ENCODE measurements at places on chromosomes 3 and 15.

- no peak for DNase-seq
These were observed 133.9 kb downstream of the MYLK start for GRCh38 chr3:123750209-123750608.

GRCh38 chr3:127451321-127451720, 139.2 kb downstream of the TPRA1 start:
- no peak for DNase-seq

- no peak for DNase-seq
These were observed 52.4 kb downstream of the KLHL25 start for GRCh38 chr15:85742186-85742821.

- no peak for DNase-seq
These were observed 6.0 kb downstream of the C3orf62 start for GRCh38 chr3:49271047-49271446.

DNA sequence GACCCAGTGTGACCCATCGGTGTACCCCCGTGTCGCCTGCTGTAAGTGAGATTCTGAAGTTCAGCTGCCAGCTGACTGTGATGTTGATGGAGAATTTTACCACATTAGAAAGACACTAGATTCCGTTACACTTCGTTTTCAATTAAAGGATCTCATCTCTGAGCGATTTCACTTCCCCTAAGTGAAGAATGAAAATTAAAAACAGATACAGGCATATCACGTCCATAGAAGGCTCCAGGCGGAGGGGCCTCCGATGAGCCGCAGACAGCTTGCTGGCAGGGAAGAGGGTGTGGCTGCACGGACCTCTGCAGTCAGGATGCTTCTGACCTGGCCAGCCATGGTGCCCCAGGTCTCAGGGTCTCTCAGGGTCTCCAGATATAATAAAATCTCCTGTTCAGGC, 6.6 kb upstream of the CPN2 start:
- DNase-seq, result no peak

GRCh38 chr15:85164841-85165466, 183.3 kb downstream of the PDE8A start:
- DNase-seq, result no peak

DNA sequence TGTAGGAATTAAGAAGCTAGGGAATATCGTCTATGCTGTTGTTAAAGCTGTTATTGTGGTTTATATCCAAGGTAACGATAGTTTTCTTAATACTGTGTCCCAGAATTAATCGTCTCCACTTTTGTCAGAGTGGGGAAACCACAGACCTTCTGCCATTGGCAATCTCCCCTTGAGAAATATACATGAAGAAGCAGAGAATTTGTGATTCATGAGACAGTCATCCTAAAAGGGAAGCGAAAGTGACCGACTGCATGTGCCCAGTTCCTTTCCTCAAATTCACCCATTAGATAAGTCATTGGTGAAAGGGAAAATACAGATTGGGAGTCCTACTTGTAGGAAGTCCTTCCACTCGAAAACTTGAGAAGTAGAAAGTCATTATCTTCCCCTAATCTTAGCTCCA, 26.6 kb downstream of the DIPK2A start:
- DNase-seq, result no peak

DNA sequence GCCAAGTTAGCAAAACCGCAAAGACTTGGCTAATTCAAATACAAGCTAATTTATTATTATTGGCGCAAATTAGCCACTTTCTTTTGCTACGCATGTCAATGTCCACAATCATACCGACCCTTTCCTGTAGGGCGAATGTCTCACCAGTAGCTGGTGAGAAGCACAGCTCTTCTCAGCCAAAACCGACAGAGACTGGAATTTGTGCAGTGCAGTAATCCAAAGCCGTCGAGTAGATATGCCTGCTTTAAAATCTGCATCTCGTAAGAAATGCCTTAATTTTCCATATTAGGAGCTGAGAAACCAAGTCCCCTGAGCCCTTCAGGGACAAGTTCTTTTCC, 614 bp upstream of the MINDY2 start:
- DNase-seq, result no peak

DNA sequence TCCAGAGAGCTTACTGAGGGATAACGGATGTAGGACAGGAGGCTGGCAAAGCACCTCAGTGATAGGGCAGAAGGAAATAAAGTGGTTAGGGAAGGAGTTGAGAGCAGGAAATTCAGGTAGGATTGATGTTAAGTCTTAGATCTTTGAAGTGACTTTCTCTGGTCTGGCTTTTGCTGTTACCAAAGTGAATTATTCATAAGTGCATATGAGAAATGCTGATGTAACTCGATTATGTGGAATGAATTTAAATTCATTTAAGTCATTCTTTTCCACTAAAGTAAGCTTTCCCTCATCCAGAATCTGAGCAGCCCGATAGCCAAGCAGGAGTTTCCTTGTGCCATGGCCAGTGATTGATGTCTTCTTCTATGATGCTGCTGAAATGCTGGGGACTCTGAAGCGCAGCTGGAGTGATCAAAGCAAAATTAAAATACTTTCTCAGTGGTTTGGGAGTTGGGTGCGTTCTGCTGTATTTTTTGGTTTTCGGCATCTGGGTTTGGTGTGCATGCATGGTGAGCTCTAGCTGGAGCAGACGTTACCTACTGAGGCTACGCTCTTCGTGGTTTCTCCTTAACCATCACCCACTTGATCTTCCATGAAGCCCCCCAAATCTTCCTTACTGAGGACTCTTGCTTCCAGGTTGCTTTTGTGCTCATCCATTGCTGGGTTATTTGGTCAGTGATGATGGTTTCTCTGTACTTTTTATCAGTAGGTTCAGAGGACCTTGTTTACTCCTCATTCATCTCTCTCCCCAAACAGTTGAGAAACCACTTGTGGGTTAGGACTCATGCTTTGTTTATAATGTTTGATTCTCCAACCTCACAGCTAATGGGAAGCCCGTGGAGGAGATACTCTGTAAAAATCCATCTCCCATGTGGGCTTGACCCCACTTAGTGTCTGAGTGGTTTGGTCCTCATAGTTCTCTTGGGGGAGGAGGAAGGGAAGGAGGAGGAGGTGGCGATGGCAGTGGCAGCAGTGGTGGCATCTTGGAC, 72.5 kb downstream of the IGF1R start:
- no peak for DNase-seq

DNA sequence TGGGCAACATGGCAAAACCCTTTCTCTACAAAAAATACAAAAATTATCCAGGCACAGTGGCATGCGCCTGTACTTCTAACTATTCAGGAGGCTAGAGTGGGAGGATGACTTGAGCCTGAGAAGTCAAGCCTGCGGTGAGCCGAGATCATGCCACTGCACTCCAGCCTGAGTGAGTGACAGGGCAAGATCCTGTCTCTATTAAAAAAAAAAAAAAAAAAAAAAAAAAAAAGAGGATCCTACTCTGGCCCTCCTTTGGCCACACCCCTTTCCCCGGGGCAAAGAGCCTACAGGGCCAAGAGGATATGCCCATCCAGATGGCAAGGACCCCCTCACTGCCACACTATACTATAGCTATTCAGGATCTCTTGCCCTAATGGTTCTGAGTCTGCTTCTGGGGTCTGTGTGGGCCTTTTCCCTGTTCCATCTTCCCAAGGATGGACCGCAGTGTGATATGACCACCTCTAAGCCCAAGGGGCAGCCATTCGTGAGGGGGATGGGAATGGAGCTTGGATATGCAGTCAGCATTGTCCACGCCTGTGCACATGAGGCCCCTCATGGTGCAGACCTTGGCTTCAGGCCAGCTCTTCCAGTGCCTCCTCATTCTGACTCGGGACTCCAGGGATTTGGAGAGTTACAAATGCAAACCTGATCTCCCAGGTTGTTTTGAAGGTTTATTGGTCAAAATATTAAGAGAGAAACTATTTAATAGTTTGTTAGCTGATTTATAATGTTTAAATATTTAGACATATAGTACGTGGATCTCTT, 7.3 kb downstream of the TYRO3 start:
- DNase-seq, result no peak

DNA sequence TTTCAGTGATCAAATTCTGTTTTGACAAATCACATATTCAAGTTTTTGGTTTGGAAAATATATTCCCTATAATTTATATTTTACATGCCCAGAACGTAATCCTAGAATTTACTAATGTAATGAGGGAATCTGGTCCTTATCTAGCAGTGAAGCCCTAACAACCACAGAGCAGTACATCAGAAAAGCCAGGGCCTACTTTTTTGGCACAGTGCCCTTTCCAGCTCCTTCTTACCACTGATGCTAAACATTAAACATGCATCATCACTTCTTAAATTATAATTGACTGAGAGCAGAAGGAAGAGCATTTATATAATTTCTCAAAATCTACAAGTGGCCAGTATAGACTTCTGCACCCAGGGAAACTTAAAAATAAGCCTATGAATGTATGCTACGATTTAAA, 66.7 kb downstream of the FBXL22 start:
- no peak for DNase-seq

All from stimulated activated CD8-positive, alpha-beta memory T cell treated with anti-CD3 and anti-CD28 coated beads, Interleukin-4, amount 100 ng/mL, for 4 hours (primary cell).